ENCODE measurements at places on chromosomes 16 and 17.

GRCh38 chr16:49776085-49776595, 79.8 kb downstream of the ZNF423 start:
- DNase-seq = no peak

DNA sequence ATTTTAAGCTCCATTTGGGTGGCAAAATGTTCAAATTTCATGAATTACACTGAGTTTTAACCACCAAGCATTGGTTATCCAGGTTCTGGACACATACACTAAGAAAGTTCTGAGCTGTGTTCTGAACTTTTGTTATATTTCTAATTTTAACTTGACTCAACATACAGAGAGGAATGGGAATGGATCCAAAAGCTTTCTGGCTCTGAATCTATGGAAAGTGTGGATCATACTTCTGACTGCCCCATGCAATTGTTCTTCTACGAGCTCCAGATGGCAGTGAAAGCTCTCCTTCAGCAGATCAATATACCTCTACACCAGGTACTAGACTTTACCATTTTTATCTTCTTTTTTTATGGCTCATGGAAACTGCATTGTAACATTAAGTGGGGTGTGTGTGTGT, 113.0 kb upstream of the NOG start:
- DNase-seq = no peak

DNA sequence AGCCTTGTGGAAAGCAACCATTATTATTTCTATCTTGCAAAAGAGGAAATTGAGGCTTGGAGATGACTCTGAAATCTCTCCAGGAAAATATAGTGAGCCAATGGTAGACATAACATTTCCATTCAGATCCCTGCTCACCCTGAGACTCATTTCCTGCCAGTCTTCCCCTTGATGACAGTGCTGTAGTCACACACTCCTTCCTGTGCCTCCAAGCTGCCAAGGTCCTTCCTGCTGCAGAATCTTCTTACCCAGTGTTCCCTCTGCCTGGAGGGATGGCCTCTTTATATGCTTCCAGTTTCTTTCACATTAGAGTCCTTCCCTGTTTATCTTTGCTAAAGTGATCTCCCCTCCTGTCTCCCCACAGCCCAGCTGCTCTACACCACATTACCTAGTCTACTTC, 648.1 kb downstream of the TOX3 start:
- no peak for DNase-seq

DNA sequence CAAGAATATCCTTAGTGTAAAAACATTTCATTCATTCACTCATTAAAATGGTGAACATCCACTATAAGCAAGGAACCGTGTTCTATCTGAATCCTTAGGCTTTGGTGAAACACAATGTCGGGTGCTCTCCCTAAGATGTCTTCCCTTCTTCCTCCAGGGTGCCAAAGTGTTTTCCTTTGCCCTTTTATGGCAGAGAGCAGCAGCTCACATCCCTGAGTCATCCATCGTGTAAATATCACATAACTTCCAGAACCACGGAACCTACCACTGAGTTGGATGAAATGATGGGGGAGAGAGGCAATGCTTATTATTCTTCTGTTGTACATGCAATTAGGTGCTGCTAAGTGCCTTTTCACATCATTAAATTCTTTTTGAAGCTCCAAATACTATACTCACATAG, 50.2 kb downstream of the DNAH3 start:
- no peak for DNase-seq

- no peak for DNase-seq
Measured at GRCh38 chr17:40714473-40714872, 10.9 kb upstream of the KRT24 start.

GRCh38 chr17:52947418-52947817, 788.9 kb upstream of the CA10 start:
- DNase-seq = no peak

DNA sequence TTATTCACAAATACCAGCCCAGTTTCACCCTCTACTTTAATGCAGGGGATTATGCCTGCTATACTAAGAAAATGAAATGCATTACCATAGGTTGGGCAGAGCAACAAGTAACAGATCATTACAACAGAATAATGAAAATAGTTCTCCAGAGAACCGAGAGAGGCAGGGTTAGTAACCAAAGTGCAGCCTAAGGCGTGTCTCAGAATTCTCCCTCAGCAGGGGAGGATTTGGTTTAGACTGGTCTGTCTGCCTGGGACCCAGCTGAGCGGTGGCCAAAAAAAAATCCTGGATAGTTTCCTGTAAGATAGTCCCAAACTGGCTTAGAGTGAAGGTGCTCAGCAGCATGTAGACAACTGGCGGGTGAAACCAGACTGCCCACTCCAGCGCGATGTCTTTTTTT, 30.8 kb upstream of the ADCY7 start:
- DNase-seq = no peak

GRCh38 chr17:66831383-66832210, 3.3 kb upstream of the CACNG5 start:
- no peak for DNase-seq

GRCh38 chr16:52549011-52549692, 2.2 kb upstream of the TOX3 start:
- DNase-seq = no peak

DNA sequence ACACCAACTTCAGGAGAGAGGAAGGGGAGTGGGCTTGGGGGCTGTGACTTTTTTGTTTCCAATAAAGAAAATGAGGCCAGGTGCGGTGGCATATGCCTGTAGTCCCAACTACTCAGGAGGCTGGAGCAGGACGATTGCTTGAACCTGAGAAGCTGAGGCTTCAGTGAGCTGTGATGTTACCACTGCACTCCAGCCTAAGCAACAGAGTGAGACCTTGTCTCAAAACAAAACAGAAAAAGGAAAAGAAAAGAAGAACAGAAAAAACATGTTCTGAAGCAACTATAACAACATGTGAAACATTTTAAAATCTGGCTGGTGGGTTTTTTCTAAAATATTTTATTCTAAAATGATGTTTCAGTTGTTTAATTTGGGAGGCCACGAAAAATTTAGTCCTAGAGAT, 554.0 kb upstream of the ZFHX3 start:
- DNase-seq = no peak

DNA sequence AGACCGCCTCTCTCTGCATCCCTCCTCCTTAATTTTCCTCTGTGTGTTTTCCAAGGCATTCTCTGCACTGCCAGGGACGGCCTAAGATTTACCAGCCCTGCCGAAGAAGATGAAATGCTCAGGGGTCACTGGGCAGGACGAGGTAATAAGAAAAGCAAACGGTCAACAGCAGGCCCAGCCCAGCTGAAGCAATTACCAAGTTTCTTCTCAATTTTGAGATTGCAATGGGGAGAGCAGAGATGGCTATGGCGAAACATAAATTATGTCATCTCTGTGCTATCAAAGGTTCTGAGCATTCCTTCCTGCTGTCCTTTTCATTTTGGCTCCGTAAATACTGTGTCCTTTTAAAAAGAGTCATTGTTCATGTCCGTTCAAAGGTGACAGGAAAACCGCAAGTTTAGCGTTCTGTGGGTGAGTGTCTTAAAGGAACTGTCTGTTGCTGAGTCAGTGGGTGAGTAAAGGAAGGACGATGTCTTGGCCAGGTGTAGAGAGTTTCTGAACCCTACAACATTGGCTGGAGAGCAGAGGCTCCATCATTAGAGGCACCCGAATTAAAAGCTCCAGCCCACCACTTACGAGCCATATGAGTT, 753.9 kb upstream of the EEF2KMT start:
- no peak for DNase-seq

DNA sequence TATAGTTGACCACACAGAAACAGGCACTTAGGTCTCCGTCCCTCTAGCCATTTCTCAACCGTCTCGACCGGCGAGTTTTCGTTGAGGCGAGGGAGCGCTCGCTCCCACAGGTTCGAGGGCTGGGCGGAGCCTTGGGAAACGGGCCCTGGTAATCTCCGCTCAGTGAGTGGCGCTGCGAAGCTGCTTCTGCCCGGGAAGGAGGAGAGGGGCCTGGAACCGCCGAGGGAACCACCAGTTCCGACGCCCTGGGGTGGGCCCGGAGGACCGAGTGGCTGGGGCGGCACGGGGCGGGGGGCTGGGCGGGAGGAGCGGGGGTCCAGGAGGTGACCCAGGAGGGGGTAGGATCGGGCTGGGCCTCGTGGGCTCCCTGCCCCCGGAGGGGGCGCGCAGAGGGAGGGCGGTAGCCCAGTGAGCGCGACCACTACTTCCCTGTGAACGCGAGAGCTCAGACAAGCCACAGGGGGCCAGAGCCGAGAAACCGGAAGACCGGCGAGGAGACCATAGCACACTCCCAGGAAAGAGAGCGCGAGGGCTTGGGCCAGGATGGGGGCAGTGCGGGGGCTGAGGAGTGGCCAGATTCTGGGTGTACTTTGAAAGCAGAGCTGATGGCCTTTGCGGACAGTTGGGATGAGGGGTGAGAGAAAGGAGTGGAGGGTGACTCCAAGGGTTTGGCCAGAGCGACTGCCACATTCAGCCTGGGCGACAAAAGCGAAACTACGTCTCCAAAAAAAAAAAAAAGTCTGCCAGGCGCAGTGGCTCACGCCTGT, 29.9 kb upstream of the ARL4D start:
- no peak for DNase-seq

GRCh38 chr16:71895679-71896365, 491 bp downstream of the IST1 start:
- DNase-seq = peak; percentile 15

DNA sequence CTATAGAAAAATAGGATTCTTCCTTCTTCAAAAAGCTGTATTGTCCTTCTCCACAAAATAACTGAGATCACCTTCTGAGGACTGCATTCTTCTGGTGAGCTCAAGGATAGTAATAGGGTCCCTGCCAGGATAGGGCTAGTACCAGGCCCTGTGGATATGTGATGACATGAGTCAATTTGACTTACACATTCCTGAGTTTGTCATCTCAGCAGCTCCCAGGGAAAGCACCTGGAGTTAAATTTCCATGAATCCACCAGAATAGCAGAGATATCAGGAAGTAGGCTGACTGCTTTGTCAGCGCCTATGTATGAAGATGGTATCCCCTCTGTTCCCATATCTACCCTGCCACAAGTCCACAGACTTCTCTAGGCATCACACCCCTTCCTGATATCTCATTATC, 225.8 kb downstream of the PMP22 start:
- DNase-seq = no peak

- DNase-seq = no peak
Measured at GRCh38 chr16:57604177-57604576, 24.3 kb upstream of the ADGRG1 start.

- DNase-seq = no peak
Measured at GRCh38 chr16:3068487-3068886, 3.0 kb downstream of the IL32 start.

Measured in stimulated activated CD8-positive, alpha-beta memory T cell treated with anti-CD3 and anti-CD28 coated beads, Interleukin-4, amount 100 ng/mL, for 24 hours (primary cell).